ENCODE measurements at places on chromosomes 16 and 17. TPM values are rescaled to one million over a fixed set of nuclear protein-coding genes. Genes with fewer than 3 reads are reported as not detected.

The TLCD1 gene
- 2.2 TPM for total RNA-seq

The CHST6 gene
- not detected for total RNA-seq

The ITFG1 gene
- 27.7 TPM for total RNA-seq

The CTRB1 gene
- not detected for total RNA-seq

The MAP2K6 gene
- 16.5 TPM for total RNA-seq

The WDR81 gene
- total RNA-seq = 40.3 TPM

The GNG13 gene
- not detected for total RNA-seq

The POLG2 gene
- 60.0 TPM for total RNA-seq

The TSPAN10 gene
- 1.1 TPM for total RNA-seq

The KPNB1 gene
- total RNA-seq = 268 TPM
